Stimulated activated CD8-positive, alpha-beta memory T cell treated with anti-CD3 and anti-CD28 coated beads, Interleukin-4, amount 100 ng/mL, for 4 hours (primary cell): ENCODE measurements at places on chromosomes 7 and 10.

GRCh38 chr10:126525326-126525725 is 137.0 kb upstream of the ADAM12 start:
- DNase-seq: no peak

GRCh38 chr7:145737617-145738016 is 379.0 kb upstream of the CNTNAP2 start:
- no peak for DNase-seq

DNA sequence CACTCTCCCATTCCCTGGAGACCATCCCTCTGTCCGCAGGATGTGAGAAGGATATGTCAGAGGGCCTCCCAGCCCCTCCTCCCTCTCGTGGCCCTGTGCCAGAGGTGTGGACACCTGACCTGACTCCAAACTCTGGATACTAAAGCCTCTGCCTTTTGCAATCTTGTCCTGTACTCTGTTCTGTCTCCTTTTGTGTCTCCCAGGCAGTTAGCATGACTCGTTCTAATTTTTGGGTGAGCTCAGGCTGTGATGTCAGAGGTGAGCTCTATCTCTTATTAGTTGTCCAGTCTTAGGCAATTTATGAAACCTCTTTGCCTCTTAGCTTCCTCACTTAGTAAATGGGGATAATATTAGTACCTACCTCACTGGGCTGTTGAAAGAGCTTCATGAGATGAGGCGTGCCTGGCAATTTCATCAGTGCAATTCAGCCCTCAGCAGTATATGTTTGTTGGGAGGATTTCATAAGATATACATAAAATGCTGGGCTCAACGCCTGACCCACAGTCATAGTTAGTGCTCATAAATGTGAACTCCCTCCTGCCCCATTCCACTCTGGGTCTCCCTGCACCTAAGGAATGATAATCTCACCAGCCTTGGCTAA is 10.9 kb downstream of the MARVELD1 start:
- no peak for DNase-seq

DNA sequence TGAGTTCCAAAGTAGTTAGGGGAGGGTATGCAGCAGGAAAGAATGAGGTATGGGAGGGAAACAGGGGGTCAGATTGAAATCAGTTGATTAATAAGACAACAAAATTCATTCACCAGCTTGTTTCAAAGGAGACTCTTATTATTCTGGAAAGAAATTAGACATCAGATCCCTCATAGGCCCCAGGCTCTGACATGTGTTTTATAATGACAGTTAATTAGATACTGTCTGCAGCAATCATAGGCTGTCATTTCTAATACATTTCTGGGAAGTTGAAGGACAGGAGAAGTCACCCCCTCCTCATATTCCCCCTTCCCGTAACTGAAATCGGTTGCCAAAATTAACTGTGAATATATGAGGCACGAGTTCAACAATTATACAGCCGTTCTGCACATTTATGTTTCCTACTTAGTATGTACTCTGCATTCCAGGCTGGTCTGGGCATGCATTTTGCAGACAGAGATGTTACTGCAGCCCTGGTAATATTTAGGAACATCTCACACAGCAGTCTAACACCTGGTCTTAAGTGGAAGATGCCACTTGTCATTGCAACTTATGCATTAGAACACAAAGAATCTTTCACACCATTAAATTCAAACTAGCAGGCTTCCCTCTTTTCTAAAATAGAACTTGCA is 355.2 kb upstream of the LRGUK start:
- no peak for DNase-seq

DNA sequence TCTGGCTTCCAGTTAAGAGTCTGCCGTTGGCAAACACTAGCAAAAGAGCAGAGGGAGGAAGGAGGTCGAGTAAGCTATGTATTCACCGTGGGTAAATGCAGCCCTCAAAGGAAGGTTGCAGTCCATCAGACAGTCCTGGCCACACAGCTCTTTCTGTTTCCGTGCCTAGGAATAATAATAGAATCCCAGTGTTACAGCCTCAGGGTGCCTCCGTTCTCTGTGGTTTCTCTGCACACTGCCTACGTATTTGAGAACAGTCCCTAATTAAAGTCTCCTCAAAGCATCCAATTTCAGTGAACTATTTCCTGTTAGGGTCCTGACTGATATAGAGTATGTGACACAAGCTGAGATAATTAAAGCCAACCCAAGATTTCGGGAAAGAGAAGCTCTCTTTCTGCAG is 176.7 kb downstream of the GPAM start:
- no peak for DNase-seq

GRCh38 chr7:83155407-83155806 is 7.3 kb downstream of the PCLO start:
- no peak for DNase-seq

- no peak for DNase-seq
Measured at GRCh38 chr7:29565224-29565630, 1.6 kb downstream of the PRR15 start.

GRCh38 chr10:113097036-113097435 is 147.0 kb downstream of the TCF7L2 start:
- no peak for DNase-seq

GRCh38 chr10:23912884-23913404 is 296.0 kb upstream of the KIAA1217 start:
- no peak for DNase-seq

DNA sequence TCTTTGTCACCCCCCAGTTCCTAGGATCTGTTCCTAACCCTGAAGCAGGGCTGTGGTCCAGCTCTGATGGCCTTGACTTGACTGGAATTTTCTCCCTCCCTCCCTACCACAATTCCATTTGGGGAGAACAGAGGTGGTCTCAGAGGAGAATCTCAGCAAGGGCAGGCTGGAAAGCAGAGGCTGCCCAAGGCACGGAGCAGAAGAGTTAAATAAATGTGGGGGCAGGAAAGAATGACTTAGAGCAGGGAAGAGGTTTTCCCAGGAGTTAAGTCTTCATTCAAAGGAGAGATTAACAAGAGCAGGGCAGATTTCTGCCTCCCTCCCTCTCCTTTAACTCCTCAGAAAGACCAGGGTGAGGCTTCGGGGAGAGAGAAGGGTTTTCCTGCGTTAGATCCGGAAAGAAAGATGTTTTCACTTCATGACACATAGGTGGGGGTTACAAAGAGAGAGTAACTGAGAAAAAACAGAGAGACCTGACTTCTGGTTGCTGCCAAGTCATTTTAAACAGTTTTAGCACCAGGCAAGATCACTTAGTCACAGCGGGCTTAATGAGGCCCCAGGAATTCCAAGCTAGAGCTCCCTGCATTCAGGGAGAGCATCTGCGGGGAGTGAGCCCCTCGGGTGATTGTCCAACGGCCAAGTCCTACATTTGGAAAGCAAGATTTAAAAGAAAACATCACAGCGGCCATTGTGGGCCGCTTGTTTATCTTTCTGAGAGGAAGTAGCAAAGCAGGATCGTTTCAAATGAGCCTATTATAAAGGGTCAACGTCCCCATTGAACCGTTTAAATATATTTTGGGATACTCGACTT is 78.7 kb downstream of the ARHGAP22 start:
- no peak for DNase-seq

- DNase-seq: no peak
Measured at GRCh38 chr7:146206270-146206669, 89.7 kb downstream of the CNTNAP2 start.

GRCh38 chr7:47537716-47538675 is 43.9 kb downstream of the TNS3 start:
- no peak for DNase-seq

DNA sequence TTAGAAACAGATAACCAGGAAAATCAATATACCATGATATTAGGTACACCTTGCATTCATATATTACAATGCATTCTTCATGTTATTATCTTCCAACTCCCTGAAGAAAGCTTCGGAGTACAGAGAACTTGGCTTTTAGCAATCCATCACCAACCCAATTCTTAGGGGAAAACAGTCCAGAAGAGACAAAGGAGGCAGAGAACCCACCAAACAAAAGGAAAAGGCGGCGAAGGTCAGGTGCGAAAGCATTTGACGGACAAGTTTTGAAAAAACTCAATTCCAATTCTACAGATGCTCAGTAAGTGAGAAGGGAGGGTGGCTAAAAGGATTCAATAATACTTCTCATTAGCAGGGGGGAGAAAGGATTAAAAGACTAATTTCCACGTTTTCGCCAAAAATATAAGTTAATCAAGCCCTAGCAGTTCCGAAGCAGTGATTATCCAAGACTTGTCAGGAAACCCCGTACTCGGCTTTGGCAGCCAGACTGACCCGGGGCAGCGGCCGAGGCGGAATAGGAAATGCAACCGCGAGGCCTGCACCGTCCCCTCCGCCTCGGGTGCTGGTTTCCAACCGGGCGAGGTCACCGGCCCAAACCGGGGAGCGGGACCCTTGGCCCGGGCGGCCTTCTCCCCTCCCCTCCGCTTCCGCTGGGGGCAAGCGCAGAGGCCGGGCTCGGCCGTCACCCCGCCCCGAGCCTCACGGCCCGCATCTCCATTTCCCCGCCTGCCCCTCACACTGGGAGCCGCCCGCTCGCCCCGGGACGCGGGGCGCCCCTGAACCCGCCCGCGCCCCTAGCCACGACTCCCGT is 747 bp downstream of the GDI2 start:
- no peak for DNase-seq

DNA sequence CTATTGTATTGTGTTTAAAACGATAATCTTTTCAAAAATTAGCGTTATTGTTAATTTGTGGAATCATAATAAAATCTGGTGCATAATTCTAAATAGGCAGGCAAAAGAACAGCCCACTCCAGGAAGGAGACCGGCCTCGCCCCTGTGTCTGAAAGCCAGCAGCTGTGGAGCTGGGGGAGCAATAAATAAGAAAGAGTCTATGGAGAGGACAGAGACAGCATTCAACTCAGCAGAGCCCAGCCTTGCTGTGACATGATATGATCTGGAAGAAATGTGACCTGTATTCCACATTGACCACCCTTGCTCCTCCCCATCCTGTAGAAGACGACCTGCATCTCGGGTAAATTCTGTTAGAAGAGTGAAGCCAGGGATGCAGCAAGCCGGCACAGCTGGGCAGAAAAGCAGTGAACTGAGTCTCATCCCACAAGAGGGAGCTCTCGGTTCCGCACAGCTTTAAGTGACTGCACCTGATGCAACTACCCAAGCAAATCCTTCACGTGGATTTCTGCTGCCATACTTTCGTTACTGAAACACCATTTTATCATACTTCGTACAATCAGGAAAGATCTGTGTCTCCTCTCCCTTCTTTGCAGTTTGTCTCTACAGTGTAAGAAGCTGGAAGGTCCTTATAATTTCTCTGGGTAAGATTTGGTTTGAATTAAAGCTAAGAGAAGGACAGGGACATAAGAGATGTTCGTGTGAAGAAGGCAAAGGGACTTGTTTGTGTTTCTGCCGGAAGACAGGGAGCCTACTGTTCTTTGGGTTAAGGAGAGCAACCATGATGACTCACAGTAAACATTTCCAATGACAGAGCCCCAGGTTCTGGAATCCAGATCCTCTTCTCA is 427.1 kb downstream of the GPAM start:
- DNase-seq: no peak

DNA sequence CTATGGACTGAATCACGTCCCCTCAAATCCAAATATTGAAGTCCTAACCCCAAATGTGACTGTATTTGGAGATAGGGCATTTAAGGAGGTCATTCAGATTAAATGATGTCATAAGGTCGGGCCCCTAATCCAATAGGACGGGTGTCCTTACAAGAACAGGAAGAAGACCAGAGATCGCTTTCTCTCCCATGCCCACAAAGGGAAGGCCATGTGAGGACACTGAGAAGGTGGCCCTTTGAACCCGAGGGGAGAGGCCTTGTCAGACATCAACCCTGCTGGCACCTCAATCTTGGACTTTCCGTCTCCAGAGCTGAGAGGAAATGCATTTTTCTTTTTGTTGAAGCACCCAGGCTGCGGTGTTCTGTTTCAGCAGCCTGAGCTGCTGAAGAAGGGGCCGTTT is 72.3 kb upstream of the KLF6 start:
- DNase-seq: no peak

DNA sequence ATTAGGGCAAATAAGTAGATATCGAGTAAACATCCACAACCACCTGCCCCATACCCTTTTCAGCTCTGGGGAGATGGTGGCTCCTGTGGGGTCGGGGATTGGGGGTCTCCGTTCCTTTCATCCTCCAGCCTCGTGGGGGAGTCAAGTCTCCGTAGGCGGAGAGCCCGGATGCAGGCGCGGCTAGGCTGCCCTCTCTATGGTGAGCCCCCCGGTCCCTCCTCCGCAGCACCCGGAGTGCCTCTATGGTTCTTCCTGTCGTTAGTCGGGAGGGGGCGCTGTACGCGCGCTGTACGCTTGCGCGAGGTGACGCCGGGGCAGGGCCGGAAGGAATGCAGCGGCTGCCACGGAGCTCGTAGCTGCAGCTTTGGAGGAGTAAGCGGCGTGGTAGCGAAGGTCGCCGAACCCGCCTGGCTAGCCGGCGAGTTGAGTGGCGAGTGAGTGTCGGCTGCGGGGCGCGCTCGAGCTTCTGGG is 14.8 kb upstream of the MMD2 start:
- DNase-seq: peak; percentile 79

GRCh38 chr10:17989908-17990767 is 38.4 kb downstream of the SLC39A12 start:
- no peak for DNase-seq

DNA sequence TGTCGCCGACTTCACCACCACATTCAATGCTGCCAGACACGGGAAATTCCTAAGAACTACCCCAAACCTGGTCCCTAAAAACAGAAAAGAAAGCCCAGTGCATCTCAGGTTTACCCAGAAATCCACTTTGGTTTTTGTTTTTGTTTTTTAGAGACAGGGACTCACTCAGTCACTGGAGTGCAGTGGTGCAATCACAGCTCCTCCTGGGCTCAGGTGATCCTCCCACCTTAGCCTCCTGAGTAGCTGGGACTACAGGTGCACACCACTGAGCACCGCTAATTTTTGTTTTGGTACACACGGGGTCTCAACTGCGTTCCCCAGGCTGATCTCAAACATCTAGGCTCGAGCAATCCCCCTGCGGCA is 22.8 kb downstream of the MAD1L1 start:
- no peak for DNase-seq

DNA sequence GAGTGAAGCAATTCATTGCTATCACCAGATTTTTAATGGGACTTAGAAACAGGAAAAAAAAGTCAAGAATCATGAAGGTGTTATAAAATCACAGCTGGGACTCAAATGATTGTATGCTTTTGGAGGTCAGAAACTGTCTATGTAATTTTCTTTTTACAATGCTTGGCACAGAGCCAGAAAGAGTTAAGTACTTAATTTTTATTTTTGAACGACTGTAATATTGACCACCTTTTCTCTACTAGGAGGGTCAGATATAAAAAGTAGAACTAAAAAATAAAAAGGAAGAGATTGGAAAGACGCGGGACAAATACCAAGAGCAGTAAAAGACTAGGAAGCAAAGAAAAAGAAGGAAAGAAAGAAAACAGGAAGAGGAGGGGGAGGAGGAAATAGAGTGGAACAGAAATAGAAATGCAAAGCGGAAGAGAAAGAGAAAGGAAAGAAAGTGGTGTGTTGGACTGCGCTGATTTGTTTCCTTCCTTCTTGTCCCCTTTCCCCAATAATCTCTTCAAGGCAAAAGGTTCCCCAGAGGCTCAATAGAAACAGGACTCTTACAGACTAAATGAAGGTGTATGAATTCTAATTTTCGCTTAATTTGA is 23.2 kb upstream of the C1GALT1 start:
- no peak for DNase-seq
